ENCODE measurements at places on chromosomes 5 and 9.
A peak's percentile ranks its signal among the peaks of the same experiment; 100 is the strongest.

- no peak for DNase-seq
Measured at GRCh38 chr5:161548487-161549094, 2.1 kb upstream of the GABRB2 start.

GRCh38 chr9:126326228-126327005 is at the start of gene MVB12B:
TSS of gene MVB12B (plus strand) at chr9:126326829. CDS start at chr9:126326930, 101 bp downstream.
- peak; percentile 43 for DNase-seq

GRCh38 chr5:775961-776861 is 8.3 kb downstream of the ZDHHC11B start:
- no peak for DNase-seq

GRCh38 chr5:129120158-129120581 is 25.6 kb downstream of the ISOC1 start:
- no peak for DNase-seq

DNA sequence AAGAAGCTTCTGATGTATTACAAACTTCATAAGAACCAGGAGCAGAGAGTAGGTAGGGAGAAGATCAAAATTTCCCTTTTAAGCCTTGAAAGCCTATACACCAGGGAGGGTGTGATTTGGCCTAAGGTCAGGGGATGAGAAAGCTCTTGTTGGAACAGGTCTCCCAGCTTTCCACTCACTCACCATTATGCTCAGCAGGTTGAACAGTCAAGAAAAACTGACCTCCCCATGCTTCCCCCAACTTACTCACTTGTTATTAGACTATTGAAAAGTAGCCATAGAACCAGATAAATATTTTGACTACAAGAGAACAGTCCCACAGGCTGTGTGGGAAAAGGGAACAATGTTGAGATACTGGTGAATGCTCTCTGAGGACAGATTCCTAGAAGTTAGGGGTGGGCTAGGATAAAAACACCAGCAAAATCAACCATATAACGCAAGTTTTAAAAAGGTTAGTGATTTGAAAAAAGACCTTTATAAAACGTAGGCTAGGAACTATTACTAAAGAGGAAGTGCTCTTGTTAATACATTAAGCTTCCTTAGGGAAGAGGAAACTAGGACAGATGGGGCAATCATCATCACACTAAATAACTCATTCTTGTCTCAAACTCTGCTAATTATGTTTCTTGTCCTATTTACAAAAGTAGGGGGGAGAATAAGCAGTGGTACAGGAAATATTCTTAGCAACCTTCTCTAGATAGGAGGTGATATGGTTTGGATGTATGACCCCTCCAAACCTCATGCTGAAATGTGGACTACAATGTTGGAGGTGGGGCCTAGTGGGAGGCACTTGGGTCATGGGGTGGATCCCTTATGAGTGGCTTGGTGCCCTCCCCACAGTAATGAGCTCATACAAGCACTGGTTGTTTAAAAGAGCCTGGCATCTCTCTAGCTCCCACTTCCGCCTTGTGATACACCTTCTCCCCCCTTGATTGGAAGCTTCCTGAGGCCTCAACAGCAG is 31.0 kb downstream of the PCDHGC5 start:
- no peak for DNase-seq
